AML-193 (cell line): ENCODE measurements at places on chromosomes 5 and 9.
A peak's percentile ranks its signal among the peaks of the same experiment; 100 is the strongest.

- no peak for DNase-seq
Measured at GRCh38 chr5:17061973-17062470, 125.9 kb upstream of the MYO10 start.

GRCh38 chr9:78566948-78567675 is 270.2 kb downstream of the PSAT1 start:
- no peak for DNase-seq

- DNase-seq = no peak
Measured at GRCh38 chr5:114210662-114211061, 151.2 kb upstream of the KCNN2 start.

DNA sequence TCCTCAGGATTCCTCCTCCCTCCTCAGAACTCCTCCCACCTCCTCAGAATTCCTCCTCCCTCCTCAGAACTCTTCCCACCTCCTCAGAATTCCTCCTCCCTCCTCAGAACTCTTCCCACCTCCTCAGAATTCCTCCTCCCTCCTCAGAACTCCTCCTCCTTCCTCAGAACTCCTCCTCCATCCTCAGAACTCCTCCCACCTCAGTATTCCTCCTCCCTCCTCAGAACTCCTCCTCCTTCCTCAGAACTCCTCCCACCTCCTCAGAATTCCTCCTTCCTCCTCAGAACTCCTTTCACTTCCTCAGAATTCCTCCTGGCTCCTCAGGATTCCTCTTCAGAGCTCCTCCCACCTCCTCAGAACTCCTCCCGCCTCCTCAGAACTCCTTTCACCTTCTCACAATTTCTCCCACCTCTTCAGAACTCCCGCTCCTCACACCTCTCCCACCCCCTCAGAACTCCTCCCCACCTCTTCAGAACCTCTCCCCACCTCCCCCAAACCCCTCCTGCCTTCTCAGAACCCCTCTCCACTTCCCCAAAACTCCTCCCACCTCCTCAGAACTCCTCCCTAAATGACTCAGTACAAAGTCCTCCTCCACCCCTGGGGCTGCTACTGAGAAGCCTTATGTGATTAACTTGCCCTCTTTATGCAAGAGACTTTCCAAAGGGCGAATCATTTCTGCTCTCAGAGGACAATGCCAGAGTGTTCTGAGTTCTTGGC is 23.2 kb downstream of the SLC46A2 start:
- no peak for DNase-seq

- peak; percentile 48 for DNase-seq
Measured at GRCh38 chr9:650362-650761, 191.1 kb upstream of the DMRT1 start.

GRCh38 chr5:151721087-151721646 is 34.5 kb upstream of the SPARC start:
- DNase-seq = peak; percentile 42

DNA sequence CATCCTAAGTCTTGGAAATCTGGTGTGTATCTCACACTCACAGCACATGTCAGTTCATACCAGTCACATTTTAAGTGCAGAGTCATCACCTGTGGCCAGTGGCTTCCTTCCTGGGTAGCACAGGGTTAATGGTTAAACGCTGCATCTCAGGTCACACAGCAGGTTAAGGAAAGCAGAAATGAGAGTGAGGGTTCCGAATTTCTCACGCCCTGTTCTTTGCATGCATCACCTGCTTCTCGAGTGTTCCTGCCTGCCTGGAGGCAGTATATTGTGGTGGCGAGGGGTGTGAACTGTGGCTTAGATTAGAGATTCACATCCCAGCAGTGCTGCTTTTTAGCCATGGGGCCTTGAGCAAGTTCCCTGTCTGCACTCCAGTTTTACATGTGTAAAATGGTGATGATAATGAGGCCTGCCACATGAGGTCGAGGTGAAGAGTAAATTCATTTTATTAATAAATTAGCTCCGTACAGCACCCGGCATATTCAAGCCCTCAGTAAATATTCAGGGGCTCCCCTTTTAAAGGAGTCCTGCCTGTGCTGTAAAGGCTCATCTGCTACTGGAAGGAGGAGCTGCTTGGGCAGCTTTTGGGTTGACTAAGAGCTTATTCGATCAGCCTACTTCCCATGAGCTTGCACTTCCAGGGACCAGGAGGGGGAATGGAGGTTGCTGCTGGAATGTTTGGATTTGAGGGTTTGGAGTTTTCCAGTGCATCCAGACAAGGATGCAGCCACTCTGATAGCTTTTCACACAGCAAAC is 61.1 kb upstream of the SAP30L start:
- DNase-seq = no peak

DNA sequence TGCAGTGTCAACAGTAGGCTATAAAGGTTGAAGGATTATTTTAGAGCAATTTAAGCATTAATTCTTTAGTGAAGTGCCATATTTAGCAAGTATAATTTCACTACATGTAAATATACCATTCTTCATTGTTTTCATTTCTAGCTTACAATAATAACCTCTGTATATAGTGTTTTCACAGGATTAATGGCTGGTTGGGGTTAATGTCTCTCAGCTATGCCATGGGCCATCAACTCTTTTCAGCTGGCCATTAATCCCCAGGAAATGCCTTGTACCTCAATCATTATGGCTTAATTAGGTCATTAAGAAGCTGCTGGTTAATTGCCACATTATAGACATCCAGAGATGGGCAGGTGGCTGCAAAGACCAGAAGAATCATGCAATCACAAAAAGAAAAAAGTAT is 715.1 kb downstream of the MAT2B start:
- no peak for DNase-seq

DNA sequence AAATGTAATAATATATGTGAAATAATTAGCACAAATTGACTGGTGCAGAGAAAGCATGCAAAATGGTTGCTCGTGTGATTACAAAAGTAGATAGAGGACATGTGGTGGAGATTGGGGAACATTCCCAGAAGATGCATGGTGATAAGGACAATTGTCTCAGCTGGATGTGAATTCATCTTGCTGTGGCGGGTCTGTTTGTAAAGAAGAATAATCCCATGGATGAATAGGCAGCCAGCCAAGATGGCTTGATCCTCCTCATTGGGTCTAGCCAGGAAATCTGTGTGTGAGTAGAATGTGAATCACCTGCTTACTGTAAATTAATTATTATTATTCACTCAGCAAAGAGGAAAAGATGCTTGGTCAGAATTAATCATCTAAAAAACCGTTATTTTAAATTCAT is 12.6 kb upstream of the DPYSL3 start:
- no peak for DNase-seq

DNA sequence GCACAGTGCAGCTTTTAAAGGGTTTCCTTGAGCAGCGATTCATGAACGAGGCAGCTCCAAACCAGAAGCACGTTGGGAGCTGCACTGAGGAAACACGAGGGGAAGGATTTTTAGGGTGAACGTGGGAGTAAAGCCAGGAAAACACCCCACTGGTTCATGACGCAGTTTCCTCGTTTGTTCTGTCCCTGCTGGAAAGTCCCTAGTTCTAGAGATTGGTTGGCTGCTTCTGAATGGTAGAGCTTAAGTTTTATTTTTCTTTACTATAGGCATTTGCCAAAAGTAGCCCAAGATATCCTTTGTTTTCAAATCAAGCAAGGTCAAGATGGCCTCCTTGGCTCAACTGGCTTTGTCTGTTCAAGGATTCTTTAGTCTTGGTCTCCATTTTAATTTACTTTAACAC is 116.5 kb upstream of the CACNA1B start:
- no peak for DNase-seq

- no peak for DNase-seq
Measured at GRCh38 chr5:34977934-34978613, 48.7 kb downstream of the DNAJC21 start.

- DNase-seq = no peak
Measured at GRCh38 chr9:17135295-17136160, 688 bp downstream of the CNTLN start.

- DNase-seq = no peak
Measured at GRCh38 chr5:4804691-4805360, 335.3 kb upstream of the ADAMTS16 start.

GRCh38 chr9:93965830-93966577 is 10.8 kb upstream of the BARX1 start:
- DNase-seq = no peak

DNA sequence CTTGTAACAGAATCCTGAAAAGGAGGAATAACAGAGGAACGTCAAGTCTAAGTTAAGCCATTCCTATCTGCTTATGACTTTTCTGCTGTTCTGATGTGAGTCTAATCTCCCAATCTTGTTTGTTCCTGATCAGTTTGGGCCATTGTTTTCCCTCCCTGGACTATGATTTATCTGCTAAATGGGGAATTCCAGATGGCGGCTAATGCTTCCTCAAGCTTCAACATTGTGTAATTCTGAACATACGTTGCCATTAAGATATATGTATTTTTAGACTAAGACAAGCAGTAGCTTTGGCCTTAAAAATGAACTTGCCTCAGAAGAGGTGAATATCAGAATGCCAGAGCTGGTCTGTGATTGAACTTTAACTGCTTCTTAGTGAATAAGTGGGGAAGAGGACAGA is 142.7 kb downstream of the PRKACG start:
- no peak for DNase-seq

- no peak for DNase-seq
Measured at GRCh38 chr5:140383300-140383699, 18.3 kb upstream of the ANKHD1 start.

- no peak for DNase-seq
Measured at GRCh38 chr9:2012347-2012746, 2.8 kb upstream of the SMARCA2 start.

GRCh38 chr9:135418161-135418560 is 61.4 kb upstream of the PPP1R26 start:
- DNase-seq = no peak

- no peak for DNase-seq
Measured at GRCh38 chr9:124479371-124479770, 27.8 kb downstream of the NR5A1 start.

DNA sequence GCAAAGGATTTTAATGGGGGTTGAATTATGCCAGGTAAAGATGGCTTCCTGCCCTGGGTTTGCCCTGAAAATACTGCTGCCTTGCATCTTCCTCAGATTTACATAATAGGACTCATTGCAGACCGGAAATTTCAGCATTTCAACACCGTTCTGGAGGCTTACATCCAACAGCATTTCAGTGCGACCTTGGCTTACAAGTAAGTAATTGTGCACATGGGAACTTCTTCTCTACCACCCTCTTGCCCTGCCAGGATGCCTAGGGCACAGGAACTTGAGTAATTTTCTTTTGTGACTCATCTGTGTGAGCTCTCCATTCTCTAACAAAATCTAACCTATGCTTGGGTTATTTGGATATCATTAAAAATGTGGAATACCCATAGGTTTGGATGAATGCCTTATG is 80.2 kb downstream of the DOCK2 start:
- peak; percentile 96 for DNase-seq

DNA sequence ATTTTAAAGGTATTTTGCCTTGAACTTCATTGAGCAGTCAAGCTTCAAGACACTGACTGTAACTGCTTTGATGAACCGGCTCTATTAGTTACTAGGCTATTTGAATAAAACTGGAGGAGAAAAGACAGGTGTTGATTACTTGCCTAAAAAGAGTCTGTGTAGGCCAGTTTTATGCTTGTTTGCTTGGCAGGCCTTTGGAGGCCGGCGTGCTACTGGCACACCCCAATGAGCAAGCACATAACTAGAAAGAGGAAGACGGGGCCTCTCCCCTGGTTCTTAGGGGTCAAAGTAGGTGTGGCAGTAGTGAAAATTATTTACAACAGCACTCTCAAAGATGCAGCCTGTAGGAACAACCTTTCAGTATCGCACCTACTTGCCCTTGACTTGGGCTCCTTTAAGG is 2.1 kb upstream of the ZFR start:
- DNase-seq = no peak

DNA sequence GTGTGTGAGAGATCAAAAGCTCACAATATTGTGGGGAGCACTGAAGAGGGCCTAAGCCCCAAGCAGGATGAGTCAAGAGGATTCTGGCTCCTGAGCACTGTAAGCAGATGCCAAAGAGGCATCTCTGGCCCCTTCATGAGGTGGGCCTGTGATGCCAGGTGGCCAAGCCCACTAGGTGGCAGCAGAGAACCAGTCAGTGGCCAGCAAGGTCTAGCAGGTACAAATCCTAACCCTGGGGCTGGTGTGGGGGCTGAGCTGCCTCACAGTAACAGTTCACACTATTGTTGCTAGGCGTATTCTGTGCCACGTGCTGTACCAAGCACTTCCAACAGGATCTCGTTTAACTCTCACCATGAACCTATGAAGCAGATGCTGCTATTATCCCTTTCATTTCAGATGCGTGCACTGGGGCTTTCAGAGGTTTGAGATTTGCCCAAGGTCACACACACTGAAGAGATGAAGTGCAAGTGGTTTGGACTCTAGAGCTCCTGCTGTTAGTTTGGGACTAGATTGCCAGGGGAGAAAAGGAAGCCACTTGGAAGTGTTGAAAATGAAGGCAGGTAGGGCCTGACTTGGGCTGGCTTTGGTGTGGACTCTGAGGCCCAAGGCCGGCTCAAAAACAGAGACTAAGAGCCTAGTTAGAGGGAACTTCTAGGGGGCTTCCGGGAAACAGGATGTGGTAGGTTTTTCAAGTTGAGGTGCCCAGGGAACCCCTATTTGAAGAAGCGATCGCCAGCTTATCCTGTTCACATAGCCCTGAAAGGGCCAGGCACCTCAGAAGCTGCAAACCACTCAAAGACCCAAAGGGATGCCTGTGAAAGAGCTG is 4.4 kb upstream of the MLANA start:
- DNase-seq = peak; percentile 30

DNA sequence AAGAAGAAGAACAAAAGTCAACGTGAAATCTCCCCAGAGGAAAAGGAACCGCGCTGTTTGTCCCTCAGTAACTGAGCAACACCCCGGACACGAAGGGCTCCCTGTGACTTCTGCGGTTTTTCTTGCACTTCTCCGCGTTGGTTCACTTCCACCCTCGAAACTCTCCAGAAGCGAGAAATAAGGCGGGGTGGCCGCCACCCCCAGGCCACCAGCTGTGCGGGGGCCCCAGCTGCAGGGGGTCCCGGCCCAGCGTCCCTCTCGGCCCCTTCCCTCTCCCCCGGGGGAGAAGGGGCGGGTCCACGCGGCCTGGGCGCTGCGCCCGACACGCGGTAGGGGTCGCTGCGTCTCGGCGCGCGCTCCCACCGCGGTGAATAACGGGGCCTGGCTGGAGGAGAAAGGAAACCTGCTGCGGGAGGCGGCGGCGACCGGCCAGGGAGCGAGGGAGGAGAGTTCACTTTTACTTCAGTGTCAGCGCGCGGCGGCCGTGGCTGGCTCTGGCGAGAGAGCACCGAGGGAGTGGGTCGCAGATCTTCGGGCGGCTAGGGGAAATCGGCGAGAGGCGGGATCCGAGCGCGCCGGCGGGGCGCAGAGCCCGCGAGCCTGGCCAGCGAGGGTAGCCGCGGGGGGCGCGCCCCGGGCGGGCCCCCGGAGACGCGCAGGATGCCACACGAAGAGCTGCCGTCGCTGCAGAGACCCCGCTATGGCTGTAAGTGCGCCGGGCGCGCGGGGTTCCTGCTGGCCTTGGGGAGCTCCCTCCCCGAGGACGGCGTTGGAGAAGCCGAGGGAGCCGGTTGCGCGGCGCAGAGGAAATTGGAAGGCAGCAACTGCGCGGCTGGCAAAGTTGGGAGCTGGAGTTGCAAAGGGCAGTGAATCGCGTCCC is at the start of gene IQGAP2:
Gene IQGAP2 (plus strand): TSS at position 400 of the 880 bp plus-strand sequence. CDS start 261 bp downstream, at position 661.
- peak; percentile 94 for DNase-seq

- no peak for DNase-seq
Measured at GRCh38 chr5:132772291-132773070, 4.6 kb downstream of the SEPTIN8 start.
